ENCODE measurements at places on chromosomes 12 and 14.
A peak's percentile ranks its signal among the peaks of the same experiment; 100 is the strongest.

GRCh38 chr14:31228533-31228932 lies 20.9 kb upstream of the HECTD1 start:
- DNase-seq: no peak

DNA sequence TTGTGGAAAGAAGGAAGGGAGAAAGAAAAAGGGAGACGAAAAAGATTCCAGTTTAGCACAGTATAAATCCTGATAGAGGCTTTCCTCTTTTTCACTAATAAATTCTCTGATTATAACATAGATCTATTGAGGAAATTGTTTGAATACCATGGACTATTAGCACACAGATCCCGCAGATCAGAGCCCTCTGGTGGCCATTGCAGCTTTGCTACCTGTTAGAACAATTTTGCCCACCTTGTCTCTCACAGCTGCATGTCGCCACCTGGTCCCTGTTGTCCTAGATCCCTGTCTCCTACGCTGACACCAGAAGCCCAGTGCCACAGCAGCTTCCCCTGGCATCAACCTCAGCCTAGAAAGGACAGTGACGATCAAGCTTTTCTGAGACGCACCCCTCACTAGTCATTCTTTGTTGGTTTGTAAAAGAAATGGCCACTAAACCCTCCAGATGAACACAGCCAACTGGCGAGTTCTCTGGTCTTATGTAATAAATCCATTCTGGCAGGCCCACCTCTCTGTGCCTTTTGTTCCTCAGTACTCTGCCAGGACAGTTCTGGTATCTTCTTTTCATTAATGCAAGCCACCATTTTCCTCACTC lies 9.9 kb downstream of the GPHB5 start:
- DNase-seq: no peak

- no peak for DNase-seq
These were observed 15.3 kb downstream of the UBE2N start for GRCh38 chr12:93426412-93426805.

DNA sequence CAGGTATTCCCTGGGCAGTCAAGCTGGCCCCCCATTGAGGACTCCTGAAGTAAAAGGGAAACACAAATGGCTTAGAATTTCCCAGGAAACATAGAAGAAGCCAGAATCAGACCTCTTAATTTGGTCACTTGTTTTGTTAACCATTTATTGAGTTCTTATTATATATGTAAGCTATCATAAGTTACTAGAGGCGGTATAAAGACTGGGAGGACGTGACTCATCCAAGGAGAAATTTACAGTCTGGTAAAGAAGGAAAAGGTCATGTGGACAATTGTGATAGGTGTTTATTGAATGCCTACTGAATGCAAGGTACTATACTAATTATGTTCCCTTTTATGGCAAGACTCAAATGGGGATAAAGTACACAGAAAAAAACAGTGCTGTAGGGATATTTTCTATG lies 146.7 kb downstream of the DYRK2 start:
- no peak for DNase-seq

- no peak for DNase-seq
These were observed 573.7 kb downstream of the BCL11B start for GRCh38 chr14:98698341-98698740.

- DNase-seq: no peak
These were observed 12.4 kb upstream of the SLC6A15 start for GRCh38 chr12:84924981-84925380.

GRCh38 chr12:117645473-117645872 lies 284.0 kb upstream of the NOS1 start:
- no peak for DNase-seq

- DNase-seq: no peak
These were observed 55.6 kb upstream of the DIO2 start for GRCh38 chr14:80266930-80267329.

- DNase-seq: peak; percentile 57
These were observed 608 bp downstream of the PTGES3 start for GRCh38 chr12:56687223-56688128.
